Cardiac fibroblast (primary cell): ENCODE measurements at places on chromosomes 11 and 22.

- DNase-seq = no peak
These were observed 2.2 kb downstream of the MRPL23 start for GRCh38 chr11:1949302-1949701.

- DNase-seq = no peak
These were observed 57.4 kb upstream of the WNT11 start for GRCh38 chr11:76263657-76264056.

- DNase-seq = peak; percentile 30
These were observed 23.3 kb upstream of the RELA start for GRCh38 chr11:65685981-65686380.

DNA sequence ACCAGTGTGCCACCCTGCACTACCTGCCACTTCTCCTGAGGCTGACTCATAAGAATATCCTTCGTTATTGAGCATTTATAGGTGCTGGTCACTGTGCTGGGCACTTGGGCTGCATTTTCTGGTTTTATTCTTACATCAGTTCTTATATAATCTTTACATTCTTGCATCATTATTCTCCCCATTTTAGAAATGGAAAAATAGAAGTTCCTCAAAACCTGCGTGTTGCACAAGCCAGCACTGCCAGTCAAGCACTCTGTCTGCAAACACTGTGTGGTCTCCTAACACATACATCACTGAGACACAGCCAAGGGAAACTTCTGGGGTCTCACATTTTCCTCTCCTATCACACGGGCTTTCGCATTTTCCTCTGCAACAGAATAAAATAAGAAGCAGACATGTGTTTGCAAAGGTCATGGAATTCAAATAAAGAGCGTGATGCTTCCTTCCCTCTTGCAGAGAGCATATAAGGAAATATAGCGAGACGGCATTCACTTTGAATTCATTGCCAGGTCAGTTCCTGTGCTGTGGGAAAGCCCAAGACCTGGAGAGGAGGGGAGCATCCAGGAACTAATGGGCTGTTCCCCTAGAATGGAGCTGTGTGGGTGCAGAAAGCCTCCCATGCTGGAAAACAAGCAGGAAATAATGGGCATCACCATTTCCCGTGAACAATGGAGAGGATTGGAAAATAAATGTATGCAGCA lies 73.9 kb upstream of the SEZ6L start:
- DNase-seq = no peak

DNA sequence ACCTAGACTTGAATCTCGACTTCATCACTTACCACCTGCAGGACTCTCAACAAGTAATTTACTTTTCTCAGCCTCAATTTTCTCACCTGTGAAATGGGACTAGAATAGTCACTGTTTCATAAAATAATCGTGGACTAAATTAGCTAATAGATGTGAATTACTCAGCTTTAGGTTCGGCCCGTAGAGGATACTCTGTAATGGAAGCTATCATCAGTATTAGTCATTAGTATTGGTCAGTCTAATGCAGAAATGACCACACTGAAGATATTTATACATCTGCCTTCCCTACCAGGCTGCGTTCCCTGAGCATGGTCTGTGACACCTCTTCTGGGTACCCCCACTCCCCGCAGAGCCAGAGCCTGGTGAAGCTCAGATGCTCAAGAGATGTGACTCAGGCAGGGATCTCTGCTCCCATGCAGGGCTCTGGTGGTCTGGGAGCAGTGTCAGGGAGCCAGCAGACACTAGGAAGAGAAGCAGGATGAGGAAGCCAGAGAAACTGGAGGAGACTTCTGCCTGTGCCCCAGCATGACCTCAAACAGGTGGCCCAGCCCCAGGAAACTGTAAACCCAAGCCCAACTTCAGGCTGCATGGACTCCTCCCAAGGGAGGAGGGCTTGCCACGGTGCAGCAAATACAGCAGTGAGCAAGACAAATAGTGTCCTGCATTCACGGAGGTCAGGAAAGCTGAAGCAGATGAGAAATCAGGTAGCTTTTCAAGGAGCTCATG lies 88.0 kb upstream of the E2F8 start:
- DNase-seq = peak; percentile 55
